Chondrocyte (in vitro differentiated cells): ENCODE measurements at places on chromosomes 1 and 21.

DNA sequence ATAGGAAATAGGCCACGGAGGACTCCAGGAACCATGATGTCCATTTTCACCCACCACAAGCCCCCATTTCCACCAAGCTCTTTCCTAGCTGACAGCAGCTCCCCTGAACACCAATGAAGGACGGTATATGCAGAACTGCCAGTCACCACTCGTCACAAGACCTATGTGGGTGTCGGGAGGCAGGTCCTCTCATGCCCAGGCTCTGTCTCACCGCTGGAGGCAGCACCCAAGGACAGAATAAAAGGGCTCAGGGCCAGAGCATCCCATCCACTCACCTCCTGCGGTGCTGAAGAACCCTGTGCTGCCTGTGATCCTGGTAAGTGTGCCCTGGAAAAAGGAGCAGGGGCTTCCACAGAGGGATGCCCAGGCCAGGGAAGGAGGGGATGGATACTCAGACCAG is at the start of gene LCE1F:
LCE1F (plus strand) TSS at position 266 of the 400 bp plus-strand sequence. CDS start 1,232 bp downstream, outside the sequence.
- no peaks in the 10 kb centered on the region for H3K36me3 ChIP-seq
- no peak within 1 kb of the TSS for H3K27ac ChIP-seq
- DNase-seq, result no peak

DNA sequence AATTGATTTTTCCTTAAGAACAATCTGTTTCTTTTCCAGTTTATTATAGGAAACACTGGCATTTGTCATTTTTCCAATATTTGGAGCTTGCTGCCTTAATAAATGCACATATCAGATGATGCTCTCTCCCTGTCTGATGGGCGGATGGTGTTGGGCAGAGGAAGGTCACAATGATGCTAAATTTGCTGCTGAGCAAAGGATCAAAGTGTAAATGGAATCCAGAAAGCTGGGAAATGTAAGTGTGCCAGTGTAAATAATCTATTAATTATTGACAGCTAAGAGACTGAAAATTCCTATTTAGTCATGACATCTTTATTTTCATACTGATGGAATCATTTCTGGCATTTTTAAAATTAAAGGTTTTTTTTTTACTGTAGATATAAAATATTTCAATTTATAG is 243.2 kb downstream of the PTBP2 start:
- no peaks in the 10 kb centered on the region for H3K36me3 ChIP-seq
- no peak overlapping the region for H3K4me3 ChIP-seq
- no peaks in the 10 kb centered on the region for H3K27me3 ChIP-seq
- DNase-seq, result no peak
- peaks cover 51% of the 10 kb centered on the region for H3K4me1 ChIP-seq

GRCh38 chr1:203140743-203141520 is 13.4 kb downstream of the ADORA1 start:
- peaks cover under 1% of the 10 kb centered on the region for H3K4me1 ChIP-seq
- H3K4me3 ChIP-seq, result no peak overlapping the region
- no peak for DNase-seq
- H3K27me3 ChIP-seq, result peaks cover 2% of the 10 kb centered on the region
- no peak overlapping the region for H3K27ac ChIP-seq
- H3K36me3 ChIP-seq, result no peaks in the 10 kb centered on the region

DNA sequence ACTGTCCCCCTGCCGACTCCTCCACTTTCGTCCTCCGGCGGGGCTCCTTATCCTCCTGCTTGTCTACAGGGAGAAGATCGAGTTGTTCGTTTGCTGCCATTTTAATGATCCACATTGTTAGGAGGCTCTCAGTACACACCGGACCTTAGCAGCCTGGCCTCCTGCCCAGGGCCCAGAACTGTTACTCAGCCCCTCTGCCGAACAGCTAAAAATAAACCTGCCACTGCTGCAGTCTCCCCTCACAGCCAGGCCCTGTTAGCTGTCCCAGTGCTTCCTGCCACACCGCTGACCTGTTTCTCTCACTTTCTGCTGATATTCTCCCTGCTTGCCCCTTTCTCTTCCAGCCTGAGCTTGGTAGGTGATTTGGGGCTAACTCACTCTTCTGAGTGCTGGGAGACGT is 8.3 kb downstream of the MAPKAPK2 start:
- no peak for DNase-seq
- peaks cover 4% of the 10 kb centered on the region for H3K36me3 ChIP-seq
- no peaks in the 10 kb centered on the region for H3K27me3 ChIP-seq
- peaks cover 82% of the 10 kb centered on the region for H3K4me1 ChIP-seq
- H3K27ac ChIP-seq, result peak overlapping the region; percentile 98
- H3K4me3 ChIP-seq, result peak overlapping the region; percentile 52
